ENCODE measurements at places on chromosomes 11 and 22. TPM values are rescaled to one million over a fixed set of nuclear protein-coding genes. Genes with fewer than 3 reads are reported as not detected.

MAPK8IP1 gene
- total RNA-seq, result 10.5 TPM

RPL3 gene
- total RNA-seq, result 2,212 TPM

GRCh38 chr11:58121096-58121495, 4.2 kb downstream of the OR9I1 start:
- H3K4me1 ChIP-seq, result no peaks in the 10 kb centered on the region
- no peaks in the 10 kb centered on the region for H3K36me3 ChIP-seq
- no peak for DNase-seq
- no peaks in the 10 kb centered on the region for H3K27me3 ChIP-seq
- no peak overlapping the region for H3K4me3 ChIP-seq

DNA sequence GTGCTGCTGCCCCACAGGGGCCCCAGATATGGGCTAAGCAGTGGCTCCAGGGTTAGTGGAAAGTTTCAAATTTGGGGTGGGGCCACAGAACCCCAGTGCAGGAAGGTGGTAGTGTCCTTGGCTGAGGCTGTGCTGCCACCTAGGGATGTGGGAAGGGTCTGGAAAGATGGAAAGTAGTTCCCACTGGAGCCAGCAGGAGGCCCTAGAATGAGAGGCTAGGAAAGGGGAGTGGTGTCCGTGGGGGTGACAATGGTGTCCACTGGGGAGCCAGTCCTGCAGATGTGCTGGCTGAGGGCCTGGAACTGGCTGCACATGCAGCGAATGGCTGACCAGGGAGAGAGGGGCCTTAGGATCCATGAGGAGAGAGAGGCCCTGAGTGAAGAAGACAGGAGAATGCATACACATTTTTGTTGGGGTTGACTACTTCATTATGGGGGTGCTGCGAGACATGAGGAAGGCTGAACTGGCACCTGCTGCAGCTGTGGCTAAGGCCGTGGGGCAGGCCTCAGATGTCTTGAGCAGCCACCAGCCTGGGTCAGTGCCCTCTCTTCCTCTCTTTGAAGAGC, 21.1 kb downstream of the RFPL3 start:
- no peak overlapping the region for H3K4me3 ChIP-seq
- H3K27me3 ChIP-seq, result no peaks in the 10 kb centered on the region
- H3K36me3 ChIP-seq, result no peaks in the 10 kb centered on the region
- no peak overlapping the region for H3K27ac ChIP-seq
- no peak for DNase-seq

DNA sequence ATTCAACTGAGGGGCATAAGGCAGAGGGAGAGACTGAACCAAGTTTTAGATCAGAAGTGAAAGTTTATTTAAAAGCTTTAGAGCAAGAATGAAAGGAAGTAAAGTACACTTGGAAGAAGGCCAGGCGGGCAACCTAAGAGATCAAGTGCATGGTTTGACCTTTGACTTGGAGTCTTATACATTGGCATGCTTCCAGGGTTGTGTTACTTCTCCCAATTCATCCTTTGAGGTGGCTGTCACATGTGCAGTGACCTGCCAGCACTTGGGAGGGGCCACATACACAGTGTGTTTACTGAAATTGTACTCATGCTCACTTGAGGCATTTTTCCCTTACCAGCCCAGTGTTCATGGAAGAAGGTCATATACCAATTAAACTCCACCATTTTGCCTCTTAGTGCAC, 30.4 kb downstream of the CYP2R1 start:
- no peak overlapping the region for H3K27ac ChIP-seq
- peaks cover 17% of the 10 kb centered on the region for H3K36me3 ChIP-seq
- no peaks in the 10 kb centered on the region for H3K4me1 ChIP-seq

DNA sequence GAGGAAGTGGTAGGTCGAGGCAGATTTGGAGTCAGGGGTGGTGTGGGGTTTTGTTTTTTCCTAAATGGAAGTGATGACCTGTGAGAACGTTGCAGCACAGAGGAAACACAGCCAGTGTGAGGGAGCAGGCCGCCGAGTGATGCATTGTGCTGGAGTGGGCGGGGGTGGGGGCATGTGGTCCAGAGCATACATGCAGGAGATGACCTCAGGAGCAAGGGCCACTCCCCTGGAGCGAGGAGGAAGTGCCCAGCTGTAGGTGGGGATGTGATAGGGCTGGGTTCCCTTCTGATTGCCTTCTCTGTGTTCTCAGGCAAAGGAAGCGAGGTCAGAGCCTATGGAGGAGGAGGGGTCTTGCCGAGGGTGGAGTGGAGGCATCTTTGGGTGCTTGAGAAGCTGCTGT, 81.4 kb downstream of the PPP6R3 start:
- peaks cover 5% of the 10 kb centered on the region for H3K36me3 ChIP-seq
- H3K27me3 ChIP-seq, result no peaks in the 10 kb centered on the region
- peaks cover 57% of the 10 kb centered on the region for H3K4me1 ChIP-seq
- no peak overlapping the region for H3K4me3 ChIP-seq
- peak overlapping the region; percentile 70 for H3K27ac ChIP-seq

DNA sequence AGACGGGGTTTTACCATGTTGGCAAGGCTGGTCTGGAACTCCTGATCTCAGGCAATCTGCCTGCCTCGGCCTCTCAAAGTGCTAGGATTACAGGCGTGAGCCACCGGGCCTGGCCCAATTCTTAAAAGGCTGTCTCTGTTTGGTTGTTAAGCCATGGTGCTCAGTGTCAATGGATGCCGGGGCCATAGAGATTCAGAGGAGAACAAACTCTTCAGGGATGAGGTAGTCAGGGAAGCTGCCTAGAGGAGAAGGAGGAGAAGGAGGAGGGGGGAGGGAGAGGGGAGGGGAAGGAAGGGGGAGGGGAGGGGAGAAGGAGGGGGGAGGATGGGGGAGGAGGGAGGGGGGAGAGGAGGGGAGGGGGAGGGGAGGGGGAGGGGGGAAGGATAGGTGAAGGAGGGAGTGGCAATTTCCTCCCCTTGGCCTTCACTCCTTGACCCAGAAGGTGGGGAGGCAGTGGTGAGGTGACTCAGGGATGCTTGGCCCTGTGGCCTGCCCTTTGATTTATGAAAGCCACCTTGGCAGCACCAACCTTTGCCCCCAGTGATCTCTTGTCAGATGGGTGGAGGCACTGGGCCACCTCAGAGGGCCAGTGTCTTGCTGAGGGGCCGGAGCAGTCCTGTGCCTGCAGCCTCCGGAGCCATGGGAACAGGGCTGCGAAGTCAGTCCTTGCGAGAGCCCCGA, at the start of gene C11orf86:
Gene C11orf86, plus strand, starts transcription at position 581 of the 681 bp plus-strand sequence. Its CDS starts 59 bp downstream, at position 640.
- H3K4me1 ChIP-seq, result no peaks in the 10 kb centered on the region
- no peaks in the 10 kb centered on the region for H3K27me3 ChIP-seq
- H3K4me3 ChIP-seq, result no peak within 1 kb of the TSS
- H3K36me3 ChIP-seq, result no peaks in the 10 kb centered on the region
- no peak for DNase-seq

- DNase-seq, result no peak
- H3K36me3 ChIP-seq, result peaks cover 37% of the 10 kb centered on the region
Observed at GRCh38 chr11:43892851-43893250, 12.2 kb downstream of the ALKBH3 start.

GRCh38 chr11:116217006-116217405, 555.8 kb downstream of the BUD13 start:
- no peaks in the 10 kb centered on the region for H3K27me3 ChIP-seq
- no peaks in the 10 kb centered on the region for H3K36me3 ChIP-seq
- DNase-seq, result no peak
- no peak overlapping the region for H3K27ac ChIP-seq
- H3K4me3 ChIP-seq, result no peak overlapping the region

- no peaks in the 10 kb centered on the region for H3K27me3 ChIP-seq
- peaks cover 43% of the 10 kb centered on the region for H3K4me1 ChIP-seq
- H3K27ac ChIP-seq, result peak overlapping the region; percentile 88
- no peaks in the 10 kb centered on the region for H3K36me3 ChIP-seq
- H3K4me3 ChIP-seq, result no peak overlapping the region
Observed at GRCh38 chr22:49937758-49938564, 19.5 kb downstream of the CRELD2 start.

- H3K27ac ChIP-seq, result no peak overlapping the region
- DNase-seq, result no peak
- peaks cover 3% of the 10 kb centered on the region for H3K27me3 ChIP-seq
- H3K4me1 ChIP-seq, result peaks cover 10% of the 10 kb centered on the region
Observed at GRCh38 chr22:43241138-43241597, 54.2 kb upstream of the TTLL12 start.

DNA sequence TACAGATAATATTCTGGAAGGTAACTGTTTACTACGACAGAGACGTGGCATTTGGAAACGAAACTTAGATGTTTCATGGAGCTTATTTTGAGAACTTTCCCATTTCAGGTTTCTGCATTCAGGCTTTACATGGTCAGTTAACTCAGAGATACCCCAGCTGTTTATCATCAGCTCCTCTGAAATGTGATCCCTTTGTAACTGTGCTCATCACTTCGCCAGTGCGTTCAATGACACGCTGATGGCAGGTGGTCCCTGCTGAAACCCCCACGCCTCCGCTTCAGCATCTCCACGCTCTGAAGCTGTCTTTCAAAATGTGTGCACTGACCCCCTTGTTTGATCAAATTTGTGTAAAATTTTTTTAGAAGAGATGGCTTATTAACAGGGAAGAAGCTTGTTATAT, 30.5 kb downstream of the ALG12 start:
- no peak for DNase-seq
- H3K36me3 ChIP-seq, result no peaks in the 10 kb centered on the region
- H3K27ac ChIP-seq, result no peak overlapping the region
- no peaks in the 10 kb centered on the region for H3K27me3 ChIP-seq

- no peak overlapping the region for H3K27ac ChIP-seq
- no peaks in the 10 kb centered on the region for H3K4me1 ChIP-seq
- DNase-seq, result peak; percentile 48
- no peaks in the 10 kb centered on the region for H3K36me3 ChIP-seq
- H3K4me3 ChIP-seq, result no peak overlapping the region
Observed at GRCh38 chr11:1346669-1347390, 37.4 kb upstream of the TOLLIP start.

GRCh38 chr11:73667891-73668290, 21.5 kb downstream of the PLEKHB1 start:
- H3K4me1 ChIP-seq, result no peaks in the 10 kb centered on the region
- no peak for DNase-seq
- no peaks in the 10 kb centered on the region for H3K36me3 ChIP-seq
- H3K27me3 ChIP-seq, result no peaks in the 10 kb centered on the region
- H3K4me3 ChIP-seq, result no peak overlapping the region
- H3K27ac ChIP-seq, result no peak overlapping the region

GRCh38 chr11:16958833-16959232, 55.4 kb downstream of the PLEKHA7 start:
- no peak for DNase-seq
- H3K27me3 ChIP-seq, result no peaks in the 10 kb centered on the region
- no peak overlapping the region for H3K4me3 ChIP-seq
- H3K4me1 ChIP-seq, result no peaks in the 10 kb centered on the region
- no peaks in the 10 kb centered on the region for H3K36me3 ChIP-seq
- no peak overlapping the region for H3K27ac ChIP-seq

- H3K4me3 ChIP-seq, result no peak within 1 kb of the TSS
- no peaks in the 10 kb centered on the region for H3K36me3 ChIP-seq
- H3K27me3 ChIP-seq, result peaks cover 77% of the 10 kb centered on the region
- H3K4me1 ChIP-seq, result peaks cover 6% of the 10 kb centered on the region
- DNase-seq, result no peak
Observed at GRCh38 chr11:72673943-72674828, at the start of gene PDE2A. Gene PDE2A (minus strand): TSS chr11:72674422. CDS start chr11:72674207, 215 bp downstream.

DNA sequence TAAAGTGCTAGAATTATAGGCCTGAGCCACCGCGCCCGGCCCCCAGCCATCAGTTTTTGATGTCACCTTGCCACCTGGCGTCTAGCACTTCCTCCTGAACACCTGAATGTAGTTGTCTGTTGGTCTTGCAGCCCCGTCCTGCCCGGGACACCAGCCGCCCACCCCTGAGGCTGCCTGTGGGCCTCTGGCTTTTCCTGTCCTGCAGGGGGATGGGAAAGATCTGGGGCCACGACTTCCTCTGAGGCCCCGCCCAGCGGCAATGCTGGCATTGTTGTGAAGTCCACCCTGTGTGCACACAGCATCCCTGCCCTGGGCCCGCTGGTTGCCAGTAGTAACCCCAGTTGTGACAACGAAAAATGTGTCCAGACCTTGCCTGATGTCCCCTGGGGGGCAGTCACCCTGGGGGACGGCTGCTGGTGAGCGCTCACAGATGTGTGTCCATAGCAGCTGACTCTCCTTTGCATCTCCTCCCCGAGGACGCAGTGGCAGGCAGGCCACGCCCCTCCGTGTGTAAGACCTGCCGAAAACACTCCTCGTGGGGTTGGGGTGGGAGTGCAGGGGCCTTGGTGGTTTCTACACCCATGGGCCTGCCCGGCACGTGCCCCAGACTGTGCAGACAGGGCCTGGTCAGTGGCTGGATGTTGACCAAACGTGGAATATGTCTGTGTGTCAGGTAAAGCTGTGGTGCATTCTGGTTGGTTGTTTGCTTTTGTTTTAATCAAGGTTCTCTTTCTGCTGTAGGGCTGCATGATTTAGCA, 6.8 kb downstream of the SELENOO start:
- no peak for DNase-seq
- H3K4me1 ChIP-seq, result peaks cover 3% of the 10 kb centered on the region
- peaks cover 4% of the 10 kb centered on the region for H3K36me3 ChIP-seq
- H3K27ac ChIP-seq, result no peak overlapping the region

GRCh38 chr11:105357146-105357545, 217.6 kb upstream of the CARD18 start:
- no peaks in the 10 kb centered on the region for H3K36me3 ChIP-seq
- no peak overlapping the region for H3K4me3 ChIP-seq
- H3K27ac ChIP-seq, result no peak overlapping the region
- no peak for DNase-seq

DNA sequence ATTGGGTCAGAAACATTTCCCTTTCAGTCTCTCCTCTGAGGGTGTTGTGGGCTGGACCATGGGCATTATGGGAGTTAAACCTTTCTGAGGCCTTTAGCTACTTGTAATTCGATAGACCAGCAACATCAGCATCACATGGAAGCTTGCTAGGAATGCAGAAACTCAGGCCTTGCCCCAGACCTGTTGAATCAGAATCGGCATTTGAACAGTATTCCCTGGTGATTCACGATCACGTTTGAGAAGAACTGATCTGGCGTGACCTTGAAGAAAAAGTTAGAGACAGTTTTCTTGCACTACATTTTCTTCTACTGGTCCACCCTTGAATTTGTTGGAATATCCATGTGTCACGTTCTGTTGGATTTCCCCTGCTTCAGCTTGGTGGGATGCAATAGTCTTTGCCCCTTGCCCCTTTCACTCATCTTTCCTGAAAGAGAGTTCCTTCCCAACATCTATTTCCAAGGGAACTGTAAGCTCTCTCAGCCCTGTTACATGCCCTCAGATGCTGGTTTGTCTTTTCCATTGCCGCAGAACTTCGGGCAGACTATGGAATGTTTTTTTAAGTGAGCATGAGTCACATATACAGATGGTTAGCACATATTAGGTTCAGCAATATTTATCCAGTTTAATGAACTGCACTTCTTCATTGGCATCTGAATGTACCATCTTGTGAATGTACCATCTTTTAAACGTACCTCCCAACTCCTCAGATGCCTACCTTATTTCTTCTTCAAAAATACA, 23.9 kb downstream of the EHF start:
- no peak overlapping the region for H3K4me3 ChIP-seq
- no peak overlapping the region for H3K27ac ChIP-seq
- no peaks in the 10 kb centered on the region for H3K27me3 ChIP-seq
- no peaks in the 10 kb centered on the region for H3K36me3 ChIP-seq
- no peak for DNase-seq
- H3K4me1 ChIP-seq, result no peaks in the 10 kb centered on the region

- H3K27ac ChIP-seq, result no peak overlapping the region
- H3K27me3 ChIP-seq, result no peaks in the 10 kb centered on the region
- no peaks in the 10 kb centered on the region for H3K4me1 ChIP-seq
- DNase-seq, result no peak
- no peaks in the 10 kb centered on the region for H3K36me3 ChIP-seq
- no peak overlapping the region for H3K4me3 ChIP-seq
Observed at GRCh38 chr11:74846770-74847169, 98.1 kb downstream of the RNF169 start.
